ENCODE measurements at places on chromosomes 1 and 21.

- no peak for DNase-seq
Measured at GRCh38 chr1:116333171-116334014, 39.7 kb upstream of the ATP1A1 start.

DNA sequence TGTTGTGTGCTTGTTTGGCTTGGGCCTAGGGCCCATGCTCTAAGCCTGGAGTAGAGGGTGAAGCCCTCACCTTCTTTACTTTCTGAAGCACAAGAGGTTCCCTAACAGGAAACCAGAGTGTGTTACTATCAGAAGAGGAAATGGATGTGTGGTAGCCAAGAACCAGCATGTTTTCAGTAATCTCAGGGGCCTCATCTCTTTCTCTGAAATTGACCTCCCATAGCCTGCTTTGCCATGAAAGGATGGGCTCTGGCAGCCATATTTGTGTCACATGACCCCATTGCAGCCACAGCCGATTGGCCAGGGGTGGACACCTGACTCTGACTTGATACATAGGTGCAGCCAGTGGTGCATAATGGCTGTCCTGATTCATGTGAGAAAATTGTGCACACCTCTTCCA is 18.6 kb downstream of the A3GALT2 start:
- DNase-seq, result no peak

DNA sequence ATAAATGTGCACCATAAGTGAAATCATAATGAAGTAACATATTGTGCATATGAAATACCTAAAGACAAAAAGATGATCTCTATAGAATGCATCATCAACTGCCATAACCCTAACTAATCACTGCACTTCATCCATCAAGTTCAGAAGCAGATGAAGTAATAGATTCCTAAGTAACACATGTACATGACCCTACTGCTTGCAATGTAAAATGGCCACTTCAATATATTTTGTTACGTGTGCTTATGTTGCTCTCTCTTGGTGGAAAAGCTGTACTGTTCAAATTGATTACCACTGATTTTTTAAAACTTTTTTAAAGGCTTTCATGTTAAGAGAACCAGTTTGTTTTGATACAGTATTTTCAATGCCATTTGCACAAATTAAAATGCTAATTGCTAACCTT is 141.8 kb downstream of the TTLL7 start:
- DNase-seq, result no peak

- no peak for DNase-seq
Measured at GRCh38 chr1:84311296-84311695, 9.8 kb downstream of the SAMD13 start.

GRCh38 chr1:44354840-44355581 is at the start of gene ERI3:
TSS of gene ERI3 (minus strand) at chr1:44355257. CDS start at chr1:44355026, 231 bp downstream.
- DNase-seq, result peak; percentile 88

DNA sequence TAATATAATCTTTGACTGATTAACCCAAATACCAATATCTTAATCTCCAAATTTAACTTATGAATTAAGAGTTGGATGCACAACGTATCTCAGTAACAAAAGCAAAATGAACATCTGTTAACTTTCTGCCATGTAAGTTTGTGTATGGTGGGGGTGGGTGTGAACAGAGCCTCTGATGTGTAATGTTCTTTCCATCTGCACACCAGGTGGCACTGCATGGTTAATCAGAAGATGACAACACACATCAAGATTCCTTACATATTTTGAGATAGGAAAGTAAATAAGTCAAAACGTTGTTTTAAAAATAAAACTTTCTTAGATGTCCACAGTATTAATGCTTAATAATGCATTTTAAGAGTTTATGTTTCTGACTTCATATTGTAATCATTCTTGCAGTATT is 251.9 kb downstream of the DPYD start:
- no peak for DNase-seq

- no peak for DNase-seq
Measured at GRCh38 chr1:95076034-95076433, 3.3 kb upstream of the ALG14 start.

DNA sequence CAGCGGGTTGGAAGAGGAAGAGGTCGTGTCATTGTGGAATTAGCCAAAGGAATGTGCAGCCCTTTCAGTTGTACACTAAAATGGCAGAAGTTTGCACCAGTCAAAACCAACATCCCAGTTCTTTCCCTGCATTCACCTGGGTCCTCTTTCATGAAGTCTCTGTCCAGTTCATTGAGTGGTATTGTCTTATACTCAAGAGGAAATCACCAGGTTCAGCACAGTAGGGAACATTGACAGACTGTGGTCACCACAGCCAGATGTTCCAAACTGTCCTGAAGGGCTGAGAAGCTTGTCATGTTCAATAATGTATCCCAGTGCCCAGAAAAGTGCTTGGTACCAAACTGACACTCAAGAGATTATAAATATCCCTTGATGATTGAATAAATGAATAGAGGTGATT is 131.6 kb downstream of the GLUL start:
- no peak for DNase-seq

DNA sequence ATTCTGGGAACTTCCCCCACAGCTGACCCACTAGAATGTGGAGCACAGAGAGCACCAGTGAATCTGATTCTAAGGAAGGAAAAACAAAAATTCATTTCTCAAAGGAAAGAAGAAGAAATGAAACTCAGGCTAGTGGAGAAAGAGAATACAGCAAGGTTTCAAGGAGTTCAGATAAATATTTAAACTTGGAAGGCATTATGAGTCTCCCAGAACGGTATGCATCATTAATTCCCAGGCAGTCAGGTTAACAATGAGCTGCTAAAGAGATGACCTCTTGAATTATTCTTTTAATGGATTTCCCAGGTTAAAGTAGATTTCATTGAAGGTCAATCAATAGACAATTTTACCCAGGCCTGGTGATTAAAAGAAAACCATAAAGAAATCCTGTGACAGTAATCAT is 103.6 kb upstream of the KAZN start:
- DNase-seq, result no peak

GRCh38 chr1:201793306-201793925 is 35.5 kb upstream of the IPO9 start:
- DNase-seq, result no peak

- no peak for DNase-seq
Measured at GRCh38 chr21:15139898-15140297, 75.1 kb upstream of the NRIP1 start.

DNA sequence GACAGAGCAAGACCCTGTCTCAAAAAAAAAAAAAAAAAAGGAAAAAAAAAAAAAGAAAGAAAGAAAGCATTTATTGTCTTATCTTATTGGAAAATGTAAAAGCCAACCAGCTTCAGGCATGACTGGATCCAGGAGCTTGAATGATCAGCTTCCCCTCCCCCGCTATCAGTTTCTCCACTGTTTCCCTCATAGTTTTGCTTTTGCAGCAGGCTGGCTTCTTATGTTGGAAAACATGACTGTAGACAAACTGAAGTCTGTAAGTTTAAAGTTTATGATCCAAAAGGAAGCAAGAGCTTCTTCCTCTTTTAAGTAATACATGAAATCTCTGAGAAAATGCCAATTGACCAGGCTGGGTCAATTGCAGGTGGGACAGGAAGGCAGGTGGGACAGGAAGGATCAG is 52.2 kb downstream of the FHAD1 start:
- no peak for DNase-seq

GRCh38 chr21:39377444-39378050 is 28.7 kb upstream of the HMGN1 start:
- no peak for DNase-seq

GRCh38 chr21:27741736-27742135 is 774.8 kb upstream of the ADAMTS5 start:
- DNase-seq, result no peak

DNA sequence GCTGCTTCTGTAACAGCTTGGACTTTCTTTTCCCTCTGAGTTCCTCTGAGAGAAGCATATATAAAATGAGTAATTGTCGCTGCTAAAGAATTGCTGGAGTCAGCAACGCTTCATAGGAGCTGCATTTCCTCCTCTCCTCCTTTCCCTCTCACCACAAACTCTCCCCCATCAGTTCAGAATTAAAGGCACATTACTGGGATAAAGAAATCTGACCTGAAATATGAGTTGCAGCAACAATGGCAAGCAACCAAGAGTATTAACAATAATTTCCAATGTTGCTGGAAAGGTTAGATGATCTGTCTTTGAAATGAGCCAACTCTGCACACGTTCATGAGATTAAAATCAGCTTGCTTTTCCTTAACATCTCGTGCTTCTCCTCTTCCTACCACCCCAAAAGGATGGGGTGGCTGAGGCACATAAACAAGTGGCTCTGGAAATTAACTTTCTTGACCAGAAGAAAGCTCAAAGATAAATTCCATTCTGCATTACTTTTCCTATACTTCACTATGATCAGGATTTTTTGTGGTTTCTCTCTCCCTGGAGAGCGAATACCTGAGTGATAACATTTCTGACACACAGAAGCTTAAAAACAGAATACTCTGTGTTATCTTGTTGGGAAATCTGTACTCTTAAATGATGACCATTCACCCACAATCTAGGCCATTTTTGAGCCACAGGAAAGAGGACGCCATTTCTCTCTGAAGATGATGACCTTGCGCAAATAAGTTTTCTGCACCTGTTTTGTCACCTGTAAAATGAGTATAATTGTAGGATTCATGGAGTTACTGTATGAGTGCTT is 90.2 kb downstream of the TGFBR3 start:
- no peak for DNase-seq
